SK-N-DZ (cell line): ENCODE measurements at places on chromosomes 11 and 22.

DNA sequence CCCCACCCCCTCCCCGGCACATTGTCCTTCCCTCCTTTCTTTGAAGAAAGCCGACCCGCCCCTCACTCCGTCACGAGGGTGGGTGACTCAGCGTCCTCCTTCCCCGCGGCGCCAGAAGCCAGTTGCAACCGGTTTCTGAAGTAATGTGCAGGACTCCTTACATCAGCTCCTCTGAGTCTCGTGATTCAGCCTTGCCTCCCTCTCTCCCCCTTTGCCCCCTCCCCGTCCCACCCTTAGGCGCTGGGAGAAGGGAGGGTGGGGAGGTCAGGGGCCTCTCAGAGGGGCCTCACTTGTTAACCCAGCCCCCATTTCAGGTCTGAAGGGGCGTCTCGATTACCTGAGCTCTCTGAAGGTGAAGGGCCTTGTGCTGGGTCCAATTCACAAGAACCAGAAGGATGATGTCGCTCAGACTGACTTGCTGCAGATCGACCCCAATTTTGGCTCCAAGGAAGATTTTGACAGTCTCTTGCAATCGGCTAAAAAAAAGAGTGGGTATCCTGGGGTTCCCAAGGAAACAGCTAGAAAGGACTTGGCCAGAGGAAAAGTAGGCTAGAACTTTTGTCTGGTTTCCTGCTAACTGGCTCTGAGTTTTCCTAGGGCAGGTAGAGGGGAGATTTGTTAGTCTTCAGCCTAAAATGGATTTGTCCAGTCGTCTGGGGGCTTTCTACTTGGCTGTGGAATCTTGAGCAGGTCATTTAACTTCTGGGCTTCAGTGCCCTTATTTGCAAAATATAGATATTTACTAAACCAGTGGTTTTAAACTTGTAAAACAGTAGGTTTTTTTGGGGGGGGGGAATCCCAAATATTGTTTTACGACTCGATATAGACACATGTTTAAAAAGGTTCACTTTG, 1.1 kb downstream of the SLC3A2 start:
- peak; percentile 81 for DNase-seq

DNA sequence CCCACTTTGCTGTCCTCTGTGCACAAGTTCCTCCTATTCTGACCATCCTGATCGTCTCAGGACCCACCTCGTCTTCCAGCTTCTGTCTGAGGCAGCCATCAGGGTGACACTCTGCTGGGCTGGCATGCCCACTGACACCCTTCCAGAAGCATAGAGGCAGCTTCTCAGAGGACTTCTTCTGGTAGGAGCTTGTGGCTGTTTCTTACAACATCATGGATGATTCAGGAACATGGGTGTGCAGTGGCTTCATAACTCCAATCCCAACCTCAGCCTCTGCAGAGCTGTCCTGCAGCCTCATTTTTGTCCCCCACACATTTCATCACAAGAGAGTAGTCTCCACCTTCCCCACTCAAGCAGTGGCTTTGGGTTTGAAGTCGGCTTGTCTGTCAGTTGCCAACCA, 20.9 kb upstream of the CTR9 start:
- no peak for DNase-seq

DNA sequence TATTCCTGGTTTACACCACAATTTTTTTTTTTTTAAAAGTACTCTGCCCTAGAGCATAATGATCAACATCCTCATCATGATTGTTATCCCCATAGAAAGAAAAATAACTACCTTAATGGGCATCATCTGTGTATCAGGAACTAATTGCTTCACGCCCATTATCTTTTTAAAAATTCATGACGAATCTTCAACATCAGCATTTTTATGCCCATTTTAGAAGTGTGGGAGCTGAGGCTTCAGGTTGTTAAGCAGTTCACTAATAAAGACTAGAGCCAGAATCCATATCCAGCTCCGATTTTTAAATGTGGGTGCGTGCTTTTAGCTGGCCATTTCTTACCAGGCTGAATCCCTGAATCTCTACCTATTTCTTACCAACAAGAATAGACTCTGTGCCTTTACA, 92.9 kb upstream of the KCNA4 start:
- no peak for DNase-seq

- no peak for DNase-seq
Measured at GRCh38 chr22:41435560-41435959, 11.0 kb downstream of the TOB2 start.

DNA sequence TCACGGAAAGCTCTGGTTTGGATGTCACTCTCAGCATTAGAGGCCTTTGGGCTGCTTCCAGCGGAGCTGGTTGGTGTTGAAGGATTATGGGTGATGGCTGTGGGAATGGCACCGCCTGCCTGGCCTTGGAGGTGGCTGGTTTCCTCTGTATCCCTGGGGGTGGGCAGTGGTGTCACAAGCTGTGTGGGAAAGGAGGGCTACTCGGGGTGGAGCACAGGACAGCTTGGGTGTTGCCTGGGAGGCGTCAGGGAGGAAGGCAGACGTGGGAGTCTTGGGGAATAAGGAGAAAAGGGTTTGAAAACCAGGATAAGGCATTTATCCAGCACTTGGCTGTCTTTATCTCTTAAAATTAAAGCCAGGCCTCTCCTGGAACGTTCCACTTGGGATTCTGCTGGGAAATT, 71.8 kb downstream of the ADAMTS15 start:
- DNase-seq: no peak

DNA sequence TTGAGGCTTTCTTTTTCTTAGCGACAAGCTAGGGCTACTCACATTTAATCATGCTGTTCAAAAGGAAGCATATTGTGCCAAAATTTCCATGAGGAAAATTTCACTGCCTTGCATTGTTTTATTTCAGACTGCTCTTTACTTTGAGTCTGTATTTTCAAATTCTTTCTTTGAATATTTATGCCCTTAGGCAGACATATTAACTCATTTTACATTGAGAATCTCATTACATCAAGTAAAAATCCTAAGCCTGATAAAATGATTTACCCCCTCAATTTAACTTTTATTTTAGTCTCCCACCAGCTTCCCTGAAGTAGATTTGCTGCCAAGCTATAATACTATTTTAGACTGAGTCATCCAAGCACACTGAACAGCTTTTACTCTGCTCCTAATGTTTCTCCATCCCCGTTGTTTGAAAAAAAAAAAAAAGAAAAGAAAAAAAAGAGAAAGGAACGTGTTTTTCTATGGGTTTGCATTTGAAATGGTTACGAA, 189.3 kb upstream of the MTMR2 start:
- no peak for DNase-seq

DNA sequence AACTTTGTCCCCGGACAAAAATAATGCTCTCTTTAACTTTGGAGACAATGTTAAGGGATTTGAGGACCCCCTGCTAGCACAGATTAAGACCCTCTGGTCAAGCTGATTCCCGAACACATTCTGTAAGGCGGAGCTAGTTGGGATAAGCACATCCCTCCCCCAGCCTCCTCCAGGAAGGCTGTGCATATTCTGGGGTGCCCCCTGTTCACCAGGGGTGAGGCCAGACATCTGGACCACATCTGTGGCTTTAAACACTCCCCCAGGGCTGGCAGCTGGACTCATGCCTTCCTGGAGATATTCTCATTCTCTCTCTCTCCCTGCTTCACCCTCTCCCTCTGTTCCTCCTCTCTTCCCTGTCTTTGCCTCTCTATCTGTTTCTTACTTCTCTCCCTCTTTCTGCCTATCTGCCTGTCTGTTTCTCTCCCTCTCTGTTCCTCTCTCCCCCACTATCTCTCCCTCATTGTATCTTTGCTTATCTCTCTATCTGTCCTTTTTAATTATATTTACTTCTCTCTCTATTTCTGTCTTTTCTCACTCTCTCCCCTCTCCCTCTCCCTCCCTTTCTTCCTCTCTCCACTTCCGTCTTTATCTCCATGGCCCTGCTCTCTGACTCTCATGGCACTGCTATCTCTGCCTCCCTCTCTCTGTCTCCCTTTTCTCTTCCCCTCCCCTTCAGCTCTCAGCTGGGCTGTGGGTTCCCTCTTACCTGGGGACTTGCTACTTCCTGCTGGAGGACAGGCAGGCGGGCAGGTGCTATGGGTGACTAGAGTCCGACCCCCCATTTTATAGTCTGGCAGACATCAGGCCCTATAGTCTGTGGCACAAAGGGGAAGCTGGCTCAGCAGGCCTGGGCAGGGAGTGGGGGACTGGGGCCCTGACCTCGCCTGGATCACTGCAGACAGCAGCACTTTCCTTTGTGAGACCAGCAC, at the start of gene CRYBB1:
Gene CRYBB1 (minus strand): TSS at position 757 of the 929 bp plus-strand sequence. CDS start 1,708 bp downstream, outside the sequence.
- DNase-seq: peak; percentile 48

DNA sequence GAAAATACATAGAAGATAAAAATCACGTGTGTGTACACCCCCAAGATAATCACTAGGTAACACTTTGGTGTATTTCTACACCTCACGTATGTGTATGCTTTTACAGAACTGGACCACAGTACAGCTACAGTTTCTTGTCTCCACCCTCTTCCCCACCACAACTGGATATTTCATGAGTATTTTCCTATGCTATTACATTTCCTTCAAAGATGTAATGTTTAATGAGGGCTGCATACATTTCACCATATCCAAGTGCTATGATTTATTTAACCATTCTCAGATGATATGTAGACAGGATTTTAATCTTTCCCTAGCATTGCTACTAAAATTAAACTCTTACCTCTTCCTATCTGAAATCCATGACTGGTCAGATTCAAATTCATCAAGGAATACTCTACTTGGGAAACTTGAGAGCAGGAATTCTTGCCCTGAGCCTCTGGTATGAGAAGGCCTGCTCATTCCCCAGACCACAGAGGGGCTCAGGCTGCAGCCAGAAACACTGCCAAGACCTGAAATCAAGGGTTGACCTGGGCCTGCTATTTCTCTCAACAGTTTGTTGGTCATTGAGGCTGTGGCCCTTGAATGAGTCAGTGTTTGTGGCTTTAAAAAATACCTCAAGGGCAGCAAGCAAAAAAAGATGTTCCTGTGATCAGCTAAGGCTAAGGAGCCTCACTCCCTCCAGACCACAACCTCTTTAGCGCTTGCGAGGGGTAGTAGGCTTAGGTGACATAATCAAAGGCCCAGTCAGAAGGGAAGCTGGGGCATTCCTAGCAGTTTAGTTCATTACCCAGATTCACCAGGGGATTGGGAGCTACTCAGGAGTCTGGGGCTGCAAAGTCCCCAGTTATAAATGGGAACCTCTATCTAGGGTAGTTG, 55.5 kb downstream of the ABTB2 start:
- DNase-seq: no peak

DNA sequence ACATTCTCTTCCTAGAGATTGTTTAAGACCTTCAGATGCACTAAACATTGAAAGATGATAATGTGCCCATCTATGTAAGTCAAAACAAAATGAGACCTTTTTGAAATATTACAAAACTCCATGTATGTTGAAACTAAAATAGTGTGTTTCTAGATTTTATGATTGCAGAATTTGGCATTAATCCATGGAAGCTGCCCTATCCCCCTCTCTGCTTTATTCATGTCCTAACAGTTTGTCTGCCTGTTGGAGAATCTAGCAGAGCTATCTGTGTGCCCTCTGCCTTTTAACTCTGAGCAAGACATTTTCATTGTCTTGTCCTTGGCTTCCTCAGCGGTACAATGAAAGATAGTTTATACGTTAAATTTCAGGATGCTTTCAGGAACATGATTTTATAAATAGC, 105.5 kb downstream of the FAT3 start:
- no peak for DNase-seq

GRCh38 chr11:128576555-128576954, 10.8 kb downstream of the ETS1 start:
- DNase-seq: no peak

GRCh38 chr22:42655693-42656092, 6.5 kb upstream of the CYB5R3 start:
- DNase-seq: no peak

- no peak for DNase-seq
Measured at GRCh38 chr22:24060375-24060788, 49.3 kb downstream of the CABIN1 start.

- no peak for DNase-seq
Measured at GRCh38 chr22:39374191-39374590, 24.4 kb downstream of the SYNGR1 start.

DNA sequence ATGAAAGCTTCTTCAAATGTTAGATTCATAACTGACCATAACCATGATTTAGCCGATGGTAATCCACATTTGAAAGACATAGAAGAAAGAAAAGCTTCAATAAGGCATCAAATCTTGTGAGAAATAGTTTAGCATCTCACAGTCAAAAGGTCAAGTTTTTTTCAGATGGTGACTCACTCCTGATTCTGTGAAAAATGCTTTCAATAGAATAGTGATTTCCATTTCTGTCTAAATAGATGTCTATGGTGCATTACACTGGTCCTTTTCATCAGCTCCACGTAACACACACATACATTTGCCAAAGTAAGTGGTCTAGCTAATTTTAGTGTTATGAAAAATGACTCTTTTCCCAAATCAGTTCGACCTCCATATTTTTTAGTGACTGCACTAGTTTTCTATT, 139.2 kb downstream of the LRRC4C start:
- DNase-seq: no peak

- DNase-seq: no peak
Measured at GRCh38 chr11:31795706-31796498, 15.2 kb downstream of the PAX6 start.

DNA sequence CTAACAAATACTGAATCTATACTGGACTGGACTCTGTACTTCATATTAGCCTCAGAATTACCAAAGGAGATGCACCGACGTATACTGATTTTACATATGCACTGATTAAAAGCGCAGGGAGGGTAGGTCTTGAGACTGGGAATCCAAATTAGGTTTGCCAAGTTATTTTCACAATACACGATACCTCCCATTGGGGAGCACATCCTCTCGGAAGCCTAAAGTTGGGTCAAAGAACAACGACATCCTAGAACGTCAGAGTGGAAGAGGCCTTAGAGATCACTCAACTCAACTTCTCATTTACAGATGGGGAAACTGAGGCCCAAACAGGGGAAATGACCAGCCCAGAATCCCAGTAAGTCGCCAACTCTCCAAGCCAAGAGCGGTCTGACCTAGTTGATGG, 626 bp downstream of the DNAL4 start:
- DNase-seq: no peak

DNA sequence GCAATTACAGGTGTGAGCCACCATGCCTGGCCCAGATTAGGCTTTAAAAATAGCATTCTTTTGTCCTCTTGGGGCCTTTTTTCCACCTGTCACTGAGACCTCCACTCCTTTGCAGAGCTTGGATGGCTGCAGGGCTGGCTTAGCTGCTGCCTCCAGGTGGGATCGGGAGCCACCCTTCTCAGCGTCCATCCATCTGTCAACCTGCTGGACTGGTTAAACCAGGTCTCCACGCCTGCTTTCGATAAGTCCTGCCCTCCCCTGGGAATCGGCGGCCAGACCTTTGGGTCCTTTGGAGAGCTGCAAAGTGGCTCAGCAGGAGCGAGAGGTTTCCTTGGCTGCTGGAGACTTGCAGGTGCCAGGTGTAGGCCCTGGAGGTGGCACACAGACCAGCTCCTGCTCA, 23.4 kb upstream of the GRAMD4 start:
- no peak for DNase-seq

DNA sequence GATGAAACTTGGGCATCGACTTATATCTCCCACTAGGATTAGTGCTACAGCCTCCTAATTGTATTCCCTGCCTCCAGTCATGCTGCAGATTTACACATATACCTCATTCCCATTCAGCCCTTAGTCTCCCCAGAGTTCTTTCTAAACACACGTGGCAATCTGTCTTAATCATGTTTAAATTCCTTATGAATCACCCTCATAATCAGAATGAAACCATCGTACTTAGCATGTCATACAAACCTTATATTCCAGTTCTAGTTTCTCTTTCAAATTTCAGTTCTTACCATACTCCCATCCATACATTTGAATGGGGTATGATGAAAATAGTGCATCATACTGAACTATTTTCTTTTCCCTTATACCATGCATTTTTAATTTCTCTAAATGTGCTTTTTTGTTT, 6.0 kb upstream of the OR10A2 start:
- DNase-seq: no peak
